ENCODE measurements at places on chromosomes 5 and 9.

- no peak for DNase-seq
Observed at GRCh38 chr9:98667005-98667640, 41.6 kb downstream of the GABBR2 start.

GRCh38 chr5:160793530-160793899 is 58.5 kb downstream of the ATP10B start:
- no peak for DNase-seq

DNA sequence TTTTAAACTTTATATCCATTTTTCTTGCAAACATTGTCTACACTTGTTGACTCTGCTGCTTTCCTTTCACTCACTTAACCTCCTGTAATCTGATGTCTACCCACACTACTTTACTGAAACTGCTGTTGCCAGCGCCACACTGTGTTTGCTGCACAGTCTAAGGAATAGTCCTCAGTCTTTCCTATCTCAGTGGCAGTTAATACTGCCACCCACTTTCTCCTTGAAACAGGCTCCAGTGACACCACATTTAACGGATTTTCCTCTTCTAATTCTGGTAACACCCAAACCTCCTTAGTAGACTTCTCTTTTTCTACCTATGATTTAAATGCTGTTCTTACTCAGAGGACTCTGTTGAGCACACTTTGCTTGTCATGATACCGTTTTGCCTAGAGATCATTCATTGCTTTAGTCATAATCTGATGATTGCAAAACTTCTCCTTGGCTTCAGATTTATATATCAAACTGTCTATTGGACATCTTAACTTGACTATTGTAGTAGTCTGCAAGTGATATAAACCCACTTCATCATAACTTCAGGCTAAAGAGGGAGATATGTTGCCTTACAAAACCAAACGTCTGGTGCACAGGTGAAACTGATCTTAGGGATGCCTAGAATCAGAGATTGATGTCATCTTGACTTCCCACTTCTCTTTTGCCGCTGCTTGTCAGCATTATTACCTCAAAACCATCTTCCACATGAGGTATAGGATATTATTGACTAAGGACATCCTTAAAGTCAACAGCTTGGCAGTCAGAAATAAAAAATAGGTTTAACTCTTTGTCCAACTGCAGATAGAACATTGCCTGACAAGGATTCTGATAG is 94.1 kb downstream of the CDC42SE2 start:
- DNase-seq: no peak

- DNase-seq: no peak
Observed at GRCh38 chr5:174675110-174675509, 49.3 kb upstream of the MSX2 start.
